ENCODE measurements at places on chromosomes 2 and 18.

DNA sequence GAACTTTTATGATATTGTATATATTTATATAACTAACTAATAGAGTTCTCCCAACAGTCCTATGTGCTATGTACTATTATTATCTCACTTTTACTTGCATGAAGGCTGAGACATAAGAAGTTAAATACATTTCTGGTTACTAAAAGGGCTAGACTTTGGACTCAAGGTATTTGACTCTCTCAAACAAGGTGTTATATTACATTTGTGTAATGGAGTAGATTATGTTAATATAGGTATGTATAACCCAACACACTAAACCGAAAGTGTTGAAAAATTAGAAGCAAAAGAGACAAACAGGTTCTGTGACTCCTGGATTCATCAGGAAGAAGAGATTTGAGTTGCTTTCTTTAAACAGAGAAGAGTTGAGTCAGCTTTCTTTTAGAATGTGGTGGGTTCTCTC, 733.6 kb upstream of the ZEB2 start:
- no peak for DNase-seq

GRCh38 chr2:237154884-237155851, 69.5 kb downstream of the COPS8 start:
- no peak for DNase-seq

DNA sequence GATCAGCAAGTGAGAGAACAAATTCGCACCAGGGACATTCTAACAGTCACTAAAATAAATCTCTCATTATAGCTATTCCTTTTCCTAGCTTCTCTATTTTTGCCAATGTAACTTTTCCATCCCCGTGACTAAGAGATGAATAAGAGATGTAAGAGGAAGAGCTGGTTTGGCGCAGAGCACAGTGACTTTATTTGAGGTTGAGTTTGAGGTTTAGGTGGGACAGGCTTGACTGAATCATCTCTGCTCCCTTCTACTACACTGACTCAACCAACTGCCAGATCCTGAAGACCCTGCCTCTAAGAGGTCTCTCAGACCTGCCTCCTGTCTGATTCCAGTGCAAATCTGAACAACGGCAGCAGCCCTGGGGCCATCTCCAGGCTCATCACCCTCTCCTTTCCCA, 28.0 kb downstream of the RFX8 start:
- no peak for DNase-seq

GRCh38 chr2:98902209-98903063, 33.6 kb downstream of the CRACDL start:
- DNase-seq, result no peak

GRCh38 chr2:105781274-105781978, 36.7 kb downstream of the NCK2 start:
- DNase-seq, result no peak

DNA sequence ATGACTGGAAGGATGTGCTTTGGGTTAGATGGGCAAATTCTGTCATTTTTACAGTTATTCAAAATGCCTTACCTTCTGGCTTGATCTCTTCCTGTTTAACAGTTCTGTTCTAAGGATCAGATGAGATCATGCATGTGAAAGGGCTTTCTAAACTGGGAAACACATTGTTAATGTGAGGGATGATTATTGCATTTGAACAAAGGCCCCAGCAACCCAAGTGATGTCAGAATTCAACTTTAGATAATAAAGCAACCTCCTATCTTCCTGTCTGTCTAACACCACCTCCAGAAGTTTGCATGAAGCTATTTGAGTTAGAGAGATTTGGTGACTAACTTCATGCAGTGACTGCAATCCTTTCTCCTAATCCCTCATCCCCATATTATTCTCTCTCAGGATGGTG, 77.8 kb upstream of the B3GNT2 start:
- no peak for DNase-seq

- DNase-seq, result peak; percentile 13
Measured at GRCh38 chr2:46645681-46646162, 166.4 kb downstream of the TMEM247 start.

DNA sequence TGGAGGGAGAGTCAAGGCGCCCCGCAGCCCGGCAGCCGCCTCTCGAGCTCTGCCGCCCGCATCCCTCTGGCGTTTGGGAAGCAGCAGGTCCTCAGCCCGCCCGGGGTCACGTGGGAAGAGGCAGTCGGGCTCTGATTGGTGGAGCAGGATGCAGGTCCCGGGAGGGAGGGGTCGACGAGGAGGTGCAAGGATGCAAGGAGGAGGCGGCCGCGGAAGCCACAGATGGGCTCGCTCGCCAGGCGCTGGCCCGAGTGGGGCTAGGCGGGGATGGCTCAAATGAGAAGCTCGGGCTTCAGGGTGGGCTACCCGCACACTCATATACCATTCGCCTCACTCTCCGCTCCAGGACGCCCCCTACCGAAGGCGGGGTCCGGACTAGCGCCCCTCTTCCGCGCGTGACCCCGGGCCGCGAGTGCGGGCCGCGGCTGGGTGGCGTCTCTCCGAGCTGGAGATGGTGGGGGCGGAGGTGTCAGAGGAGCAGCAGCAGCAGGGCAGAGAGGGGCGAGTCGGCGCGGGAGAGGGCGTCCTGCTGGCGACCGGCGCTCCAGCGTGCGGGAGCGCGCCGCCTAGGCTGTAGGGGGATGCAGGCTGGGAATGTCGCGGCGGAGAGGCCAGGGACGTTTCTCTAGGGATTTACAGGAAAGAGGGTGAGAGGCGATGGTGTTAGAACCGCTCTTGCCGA, at the start of gene TMEFF2:
TMEFF2 (minus strand) TSS at position 68 of the 682 bp plus-strand sequence. CDS start 409 bp downstream, outside the sequence.
- peak; percentile 94 for DNase-seq

DNA sequence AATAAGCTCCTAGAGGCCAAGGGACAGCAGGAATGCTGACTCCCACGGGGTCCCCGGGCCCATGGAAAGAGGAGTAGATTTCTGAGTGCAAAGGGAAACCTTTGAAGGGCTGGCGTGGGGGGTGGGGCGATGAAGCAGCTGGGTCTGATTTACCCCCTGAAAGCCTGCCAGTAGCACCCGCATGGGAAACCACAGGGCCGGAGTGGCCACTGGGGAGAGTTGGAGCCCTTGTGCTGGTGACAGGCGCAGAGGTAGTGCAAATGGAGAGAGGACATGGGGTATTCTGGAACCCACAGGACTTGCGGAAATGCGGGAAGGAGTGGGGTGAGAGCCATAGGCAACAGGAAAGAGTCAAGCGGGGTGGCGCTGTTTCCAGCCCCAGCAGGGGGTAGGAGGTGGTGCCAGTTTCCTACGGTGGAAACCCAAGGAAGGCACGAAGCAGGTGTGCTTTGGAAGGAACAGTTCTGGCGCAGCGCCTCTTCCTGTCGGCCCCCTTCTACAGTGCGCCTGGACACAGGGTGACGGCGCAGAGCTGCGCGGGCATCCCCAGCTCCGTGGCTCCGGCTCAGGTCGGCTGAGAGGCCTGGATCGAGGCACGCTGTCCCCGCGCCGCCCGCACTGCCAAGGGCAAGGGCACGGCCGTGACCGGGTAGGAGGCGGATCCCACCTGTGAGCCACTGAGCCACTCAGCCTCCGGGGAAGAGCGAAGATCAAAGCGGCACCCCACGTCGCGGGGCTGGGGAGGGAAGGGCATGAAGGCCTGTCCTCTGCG, 149.0 kb upstream of the GLI2 start:
- DNase-seq, result peak; percentile 50

GRCh38 chr18:37636831-37637477, 71.4 kb upstream of the CELF4 start:
- no peak for DNase-seq

GRCh38 chr2:113716291-113716690, 40.2 kb downstream of the SLC35F5 start:
- DNase-seq, result no peak

DNA sequence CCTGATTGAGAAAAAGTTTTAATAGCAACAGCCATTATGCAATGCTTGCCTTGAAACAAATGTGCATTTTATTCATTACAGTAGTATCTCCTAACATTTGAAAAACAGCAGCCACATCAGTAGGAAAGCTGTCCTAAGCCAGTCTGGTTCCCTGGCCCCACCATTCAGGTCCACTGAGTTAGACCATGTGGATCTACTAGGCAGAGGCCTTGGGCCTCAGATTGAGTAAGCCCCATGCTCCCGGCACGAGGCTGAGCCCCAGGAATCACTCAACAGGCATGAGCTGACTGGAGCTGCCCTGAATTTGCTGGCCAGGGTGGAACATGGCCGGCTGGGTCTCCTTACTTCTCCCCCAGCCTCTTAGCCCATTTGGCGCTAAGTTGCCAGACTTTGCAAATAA, 103.4 kb downstream of the ZFP36L2 start:
- no peak for DNase-seq

DNA sequence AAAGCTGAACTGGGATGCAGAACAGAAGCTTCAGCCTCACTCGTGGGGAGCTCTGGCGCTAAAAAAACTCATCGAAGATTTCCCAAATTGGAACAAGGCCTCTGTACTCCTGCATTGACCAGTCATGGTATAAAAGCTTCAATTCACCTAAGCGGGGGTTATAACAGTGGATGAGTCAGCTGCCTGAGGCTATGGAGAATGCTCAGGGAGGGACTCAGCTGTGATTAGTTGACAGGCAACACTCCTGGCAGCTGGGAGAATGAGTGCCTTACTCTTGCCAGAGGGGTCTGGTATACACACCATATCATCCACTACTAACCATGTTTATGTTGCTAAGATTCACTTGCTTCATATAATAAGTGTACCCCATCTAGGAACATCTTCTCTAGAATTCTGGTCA, 350.6 kb upstream of the VRK2 start:
- peak; percentile 88 for DNase-seq

DNA sequence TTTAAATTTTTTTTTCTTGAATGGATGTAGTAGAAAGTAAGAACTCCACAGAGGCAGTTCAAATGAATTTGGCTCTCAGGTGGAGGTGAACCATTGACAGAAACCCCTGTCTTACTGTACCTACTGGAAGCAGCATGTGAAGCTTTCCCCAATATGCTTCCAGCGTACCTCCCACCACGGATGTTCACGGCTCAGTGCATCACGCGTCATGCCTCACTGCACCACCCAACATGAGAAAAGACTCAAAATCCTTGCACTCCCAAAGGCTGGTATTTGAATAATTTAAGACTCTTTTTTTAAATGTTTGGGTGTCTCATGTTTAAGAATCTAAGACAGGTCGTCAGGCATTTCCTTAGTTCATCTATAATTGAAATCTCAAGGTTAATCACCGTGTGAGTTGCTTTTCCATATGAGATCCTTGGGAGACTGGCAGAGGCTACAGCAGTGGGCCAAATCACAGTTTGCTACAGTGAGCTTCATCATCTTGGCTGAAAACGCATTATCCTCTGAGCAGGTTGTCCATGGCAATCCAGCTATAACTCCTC, 846.4 kb downstream of the DCDC2C start:
- DNase-seq, result no peak

- DNase-seq, result no peak
Measured at GRCh38 chr2:119723784-119724467, 35.8 kb upstream of the PTPN4 start.

GRCh38 chr18:50933684-50934083, 34.2 kb upstream of the ELAC1 start:
- DNase-seq, result no peak

DNA sequence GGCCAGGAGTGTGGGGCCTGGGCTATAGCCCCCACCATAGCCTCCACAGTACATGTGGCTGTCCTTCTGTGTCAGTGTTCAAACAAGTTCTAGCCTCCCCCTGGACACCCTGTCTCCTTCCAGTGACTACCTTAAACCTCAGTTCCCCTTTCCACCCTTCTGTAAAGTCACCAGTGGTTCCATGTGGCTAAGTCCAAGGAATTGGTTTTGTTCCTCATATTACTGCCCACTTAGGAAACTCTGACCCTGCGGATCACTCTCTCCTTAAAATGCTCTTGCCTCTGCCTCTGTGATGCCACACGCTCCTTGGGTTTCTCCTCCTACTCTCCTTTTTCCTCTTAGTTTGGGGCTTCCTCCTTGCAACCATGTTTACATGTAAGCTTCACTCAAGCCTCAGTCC, 27.8 kb upstream of the REL start:
- DNase-seq, result no peak

DNA sequence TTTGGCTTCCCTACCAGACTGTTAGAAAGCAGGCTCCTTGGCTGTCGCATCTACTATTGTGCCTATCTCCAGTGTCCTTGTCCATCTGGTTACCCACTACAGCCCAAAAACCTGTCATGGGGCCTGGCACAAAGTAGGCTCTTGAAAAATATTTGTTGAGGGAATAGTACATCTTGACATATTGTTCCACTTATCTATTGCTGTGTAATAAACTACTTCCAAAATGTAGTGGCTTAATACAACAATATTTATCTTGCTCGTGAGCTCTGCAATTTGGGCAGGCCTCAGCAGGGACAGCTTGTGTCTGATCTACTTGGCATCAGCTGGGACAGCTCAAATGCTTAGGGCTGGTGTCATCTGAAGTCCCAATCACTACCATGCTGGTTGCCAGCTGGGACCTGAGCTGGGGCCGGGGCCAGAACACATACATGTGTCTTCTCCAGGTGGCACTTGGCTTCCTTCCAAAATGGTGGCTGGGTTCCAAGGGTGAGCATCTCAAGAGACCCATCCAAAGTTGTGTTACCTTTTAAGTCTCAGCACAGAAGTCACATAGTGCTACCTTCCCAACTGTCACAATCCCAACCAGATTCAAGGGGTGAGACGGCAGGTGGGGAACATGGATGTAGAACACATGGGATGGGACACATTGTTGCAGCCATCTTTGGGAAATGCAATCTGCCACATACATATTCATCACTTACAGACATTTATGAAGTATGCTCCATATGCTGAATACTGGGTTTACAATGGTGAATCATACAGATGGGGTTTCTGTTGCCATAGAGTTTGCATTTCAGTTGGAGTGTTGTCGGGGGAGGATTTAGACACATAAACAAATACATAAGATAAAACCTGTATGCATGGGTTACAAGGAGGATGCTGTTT, 134.2 kb downstream of the FOXI3 start:
- DNase-seq, result no peak

DNA sequence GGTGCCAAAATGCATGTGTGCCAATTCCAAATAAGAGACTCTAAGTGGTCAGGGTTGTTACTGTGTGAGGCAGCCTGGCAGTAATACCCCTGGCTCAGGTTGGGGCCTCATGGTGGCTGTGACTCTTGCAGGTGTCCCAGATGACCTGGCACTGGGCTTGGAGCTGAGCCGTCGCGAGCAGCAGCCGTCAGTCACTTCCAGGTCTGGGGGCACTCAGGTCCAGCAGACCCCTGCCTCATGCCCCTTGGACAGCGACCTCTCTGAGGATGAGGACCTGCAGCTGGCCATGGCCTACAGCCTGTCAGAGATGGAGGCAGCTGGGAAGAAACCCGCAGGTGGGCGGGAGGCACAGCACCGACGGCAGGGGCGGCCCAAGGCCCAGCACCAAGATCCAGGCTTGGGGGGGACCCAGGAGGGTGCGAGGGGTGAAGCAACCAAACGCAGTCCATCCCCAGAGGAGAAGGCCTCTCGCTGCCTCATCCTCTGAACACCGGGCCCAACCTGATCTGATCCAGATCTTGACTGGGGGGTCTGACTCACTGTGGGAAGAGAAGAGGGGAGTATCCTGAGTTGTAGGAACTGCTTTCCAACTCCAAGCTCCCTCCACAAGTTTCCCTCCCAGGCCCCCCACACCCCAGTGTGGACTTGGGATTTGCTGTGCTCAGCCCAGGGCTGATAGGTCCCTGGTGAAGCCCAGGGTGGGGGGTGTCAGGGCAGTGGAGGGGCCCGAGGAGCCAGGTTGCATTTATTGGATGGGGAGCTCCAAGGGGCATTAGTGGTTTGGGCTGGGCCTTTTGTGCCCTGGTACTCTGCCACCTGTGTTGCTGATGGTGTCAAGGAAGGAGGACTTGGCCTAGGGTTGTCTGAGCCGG, 5.6 kb downstream of the DNAJB2 start:
- no peak for DNase-seq

- no peak for DNase-seq
Measured at GRCh38 chr18:8807488-8807805, 102.1 kb downstream of the MTCL1 start.

All from ELF-1 (cell line).